ENCODE measurements at places on chromosomes 2 and 18. TPM values are rescaled to one million over a fixed set of nuclear protein-coding genes. Genes with fewer than 3 reads are reported as not detected.

DNA sequence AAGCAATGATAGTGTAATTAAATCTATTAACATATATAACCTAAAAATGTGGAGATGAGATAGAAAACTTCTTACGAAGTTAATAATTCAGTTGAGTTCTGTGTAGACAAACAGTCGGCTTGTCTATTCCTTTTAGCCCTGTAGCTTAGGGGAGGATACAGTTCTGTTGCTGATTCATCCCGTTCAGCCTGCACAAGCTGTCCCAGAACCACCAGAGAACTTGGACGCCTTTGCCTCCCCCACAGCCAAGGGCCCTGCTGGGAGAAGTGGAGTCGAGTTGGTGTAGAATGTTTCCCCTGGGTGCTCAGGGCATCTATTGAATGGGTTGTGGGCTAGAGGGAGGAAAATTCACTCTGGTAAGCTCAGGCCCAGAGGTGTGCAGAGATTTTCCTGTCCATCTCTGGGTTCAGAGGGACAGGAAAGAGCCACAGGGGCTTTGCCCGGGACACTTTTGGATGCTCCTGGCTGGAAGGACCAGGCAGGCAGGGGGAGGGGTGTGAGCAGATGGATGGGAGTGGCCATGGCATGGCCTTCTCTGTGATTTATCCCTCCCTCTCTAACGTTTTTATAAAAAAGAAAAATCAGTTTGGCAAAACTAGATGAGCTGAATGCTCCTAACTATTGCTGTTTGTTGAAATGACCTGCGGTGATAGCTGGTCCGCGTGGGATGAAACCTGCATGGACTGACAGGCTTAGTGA, 42.8 kb upstream of the GALR1 start:
- DNase-seq, result no peak

VWC2L gene
- not detected for total RNA-seq

GRCh38 chr2:31274401-31275075, 40.6 kb downstream of the EHD3 start:
- no peak for DNase-seq

- DNase-seq, result no peak
Measured at GRCh38 chr2:239769554-239770245, 255.4 kb downstream of the NDUFA10 start.

DNA sequence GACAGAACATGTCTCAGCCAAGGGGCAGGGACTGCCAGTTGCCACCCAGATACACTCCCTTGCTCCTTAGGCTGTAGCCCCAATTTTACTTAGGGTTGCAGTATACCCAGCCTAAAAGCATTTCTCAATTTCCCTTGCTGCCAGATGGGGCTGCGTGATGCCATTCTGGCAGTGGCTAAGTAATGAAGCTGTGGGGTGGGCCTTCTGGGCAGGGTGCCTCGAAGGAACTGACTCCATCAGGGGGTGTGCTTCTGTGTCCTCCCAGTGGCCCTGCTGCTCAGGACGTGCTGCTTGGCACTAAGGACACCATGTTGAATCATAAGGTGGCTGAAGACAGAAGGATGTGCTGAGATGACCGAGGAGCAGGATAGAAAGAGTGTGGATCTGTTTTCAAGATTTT, 74.2 kb downstream of the VWA3B start:
- no peak for DNase-seq

AGXT gene
- not detected for total RNA-seq

KIAA1328 gene
- total RNA-seq, result 14.3 TPM
